Natural killer cell treated with Interleukin-12 subunit alpha and Interleukin-12 subunit beta and Interleukin-15 and Interleukin-18, amount 100 ng/mL, for 72 hours (primary cell): ENCODE measurements at places on chromosomes 6 and 20. TPM values are rescaled to one million over a fixed set of nuclear protein-coding genes. Genes with fewer than 3 reads are reported as not detected.

- H3K27ac ChIP-seq: no peak overlapping the region
- H3K4me1 ChIP-seq: no peaks in the 10 kb centered on the region
- H3K4me3 ChIP-seq: no peak overlapping the region
- peaks cover 5% of the 10 kb centered on the region for H3K27me3 ChIP-seq
- DNase-seq: no peak
Observed at GRCh38 chr6:3046295-3046694, 22.0 kb upstream of the RIPK1 start.

- no peak for DNase-seq
- peaks cover 15% of the 10 kb centered on the region for H3K36me3 ChIP-seq
Observed at GRCh38 chr6:31321820-31322219, 35.2 kb downstream of the HLA-B start.

- no peak overlapping the region for H3K27ac ChIP-seq
- H3K27me3 ChIP-seq: no peaks in the 10 kb centered on the region
- no peak for DNase-seq
- no peaks in the 10 kb centered on the region for H3K36me3 ChIP-seq
- peaks cover 12% of the 10 kb centered on the region for H3K4me1 ChIP-seq
Observed at GRCh38 chr6:111533087-111533784, 50.2 kb upstream of the REV3L start.

PLCB1 gene
- total RNA-seq: 13.4 TPM

- no peak for DNase-seq
- H3K36me3 ChIP-seq: no peaks in the 10 kb centered on the region
- no peaks in the 10 kb centered on the region for H3K27me3 ChIP-seq
Observed at GRCh38 chr6:78460711-78461110, 406.6 kb upstream of the IRAK1BP1 start.

- peaks cover 13% of the 10 kb centered on the region for H3K4me1 ChIP-seq
- DNase-seq: no peak
- no peaks in the 10 kb centered on the region for H3K27me3 ChIP-seq
- peaks cover 28% of the 10 kb centered on the region for H3K36me3 ChIP-seq
Observed at GRCh38 chr6:25085756-25086155, 150.0 kb upstream of the RIPOR2 start.

TMC2 gene
- total RNA-seq: not detected

GRIK2 gene
- not detected for total RNA-seq

DNA sequence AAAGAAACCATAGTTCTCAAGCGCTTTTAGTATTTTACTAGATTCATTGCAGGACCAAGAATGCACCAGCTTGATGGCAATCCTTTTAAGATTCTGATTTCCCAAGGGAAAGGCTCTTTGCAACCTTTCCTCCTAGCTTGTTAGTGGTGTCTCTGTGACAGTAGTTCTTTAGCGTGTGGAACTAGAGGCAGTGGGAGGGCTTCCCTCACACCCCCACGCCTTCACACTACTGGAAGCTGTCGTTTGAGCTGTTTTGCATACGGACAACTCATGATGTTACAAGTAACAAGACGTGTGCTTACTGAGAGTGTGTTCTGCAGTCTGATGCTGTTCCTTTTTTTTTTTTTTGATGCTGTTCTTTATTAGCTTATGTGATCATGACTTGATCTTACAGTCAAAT, 34.1 kb downstream of the EYA4 start:
- H3K4me1 ChIP-seq: no peaks in the 10 kb centered on the region
- no peak overlapping the region for H3K27ac ChIP-seq

DNA sequence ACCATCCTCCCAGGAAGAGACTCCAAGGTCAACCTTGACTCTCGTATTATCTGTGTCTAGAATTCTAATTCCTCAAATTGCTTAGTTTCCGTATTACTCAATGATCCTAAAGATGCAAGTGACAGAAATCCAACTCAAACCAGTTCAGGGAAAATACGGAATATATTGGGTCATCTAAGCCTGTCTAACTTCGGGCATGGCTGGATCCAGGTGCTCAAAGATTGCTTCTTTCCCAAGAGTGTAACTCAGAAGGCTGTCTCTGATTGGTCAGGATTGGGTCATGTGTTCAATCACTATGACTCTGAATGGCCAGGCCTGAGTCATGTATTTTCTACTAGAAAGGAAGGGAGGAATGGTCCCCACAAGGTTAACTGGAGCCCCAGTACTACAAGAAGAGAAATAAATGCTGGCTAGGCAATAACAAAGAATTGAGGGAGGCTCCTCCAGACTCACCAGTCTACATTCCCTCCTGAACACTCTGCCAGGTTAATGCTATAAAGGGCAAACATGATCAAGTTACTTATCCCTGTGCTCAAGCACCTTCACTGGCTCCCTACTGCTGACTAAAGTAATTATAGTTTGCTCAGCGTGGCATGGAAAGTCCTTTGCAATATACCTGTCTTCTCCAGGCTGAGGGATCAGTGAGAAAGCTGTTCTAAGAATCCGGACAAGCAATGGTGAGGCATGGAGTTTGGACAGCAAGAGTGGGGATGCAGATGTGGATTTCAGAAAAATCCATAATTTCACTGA, 15.4 kb upstream of the PREX1 start:
- H3K4me3 ChIP-seq: no peak overlapping the region
- no peaks in the 10 kb centered on the region for H3K36me3 ChIP-seq
- H3K27me3 ChIP-seq: peaks cover 7% of the 10 kb centered on the region
- peaks cover 6% of the 10 kb centered on the region for H3K4me1 ChIP-seq
- H3K27ac ChIP-seq: no peak overlapping the region

DNA sequence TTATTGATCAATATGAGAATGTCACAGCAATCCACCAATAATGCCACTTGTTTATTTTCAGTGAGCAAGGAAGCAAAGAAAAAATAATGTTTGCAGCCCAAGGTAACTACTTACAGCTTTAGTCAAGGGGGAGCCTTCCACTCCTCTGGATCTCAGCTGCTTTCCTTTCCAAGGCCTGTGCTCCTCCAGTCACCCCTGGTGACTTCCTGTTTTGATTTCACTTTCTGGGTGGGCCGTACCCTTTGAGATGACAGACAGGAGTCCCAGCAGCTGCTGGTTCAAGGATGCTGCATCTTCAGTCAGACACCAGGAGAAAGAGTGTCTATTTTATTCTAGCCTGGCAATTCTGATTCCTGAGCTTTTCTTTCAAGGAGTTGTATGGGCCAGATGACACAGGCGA, 5.6 kb upstream of the VNN2 start:
- H3K4me3 ChIP-seq: peak overlapping the region; percentile 80
- H3K27me3 ChIP-seq: no peaks in the 10 kb centered on the region
- DNase-seq: peak; percentile 72
- peaks cover 55% of the 10 kb centered on the region for H3K4me1 ChIP-seq
- H3K27ac ChIP-seq: peak overlapping the region; percentile 68

IRAK1BP1 gene
- total RNA-seq: 2.5 TPM

IL20RA gene
- total RNA-seq: not detected

CAGE1 gene
- total RNA-seq: 0.76 TPM

ZNF334 gene
- 0.78 TPM for total RNA-seq

SLC17A3 gene
- not detected for total RNA-seq

CLPSL2 gene
- total RNA-seq: not detected

DNA sequence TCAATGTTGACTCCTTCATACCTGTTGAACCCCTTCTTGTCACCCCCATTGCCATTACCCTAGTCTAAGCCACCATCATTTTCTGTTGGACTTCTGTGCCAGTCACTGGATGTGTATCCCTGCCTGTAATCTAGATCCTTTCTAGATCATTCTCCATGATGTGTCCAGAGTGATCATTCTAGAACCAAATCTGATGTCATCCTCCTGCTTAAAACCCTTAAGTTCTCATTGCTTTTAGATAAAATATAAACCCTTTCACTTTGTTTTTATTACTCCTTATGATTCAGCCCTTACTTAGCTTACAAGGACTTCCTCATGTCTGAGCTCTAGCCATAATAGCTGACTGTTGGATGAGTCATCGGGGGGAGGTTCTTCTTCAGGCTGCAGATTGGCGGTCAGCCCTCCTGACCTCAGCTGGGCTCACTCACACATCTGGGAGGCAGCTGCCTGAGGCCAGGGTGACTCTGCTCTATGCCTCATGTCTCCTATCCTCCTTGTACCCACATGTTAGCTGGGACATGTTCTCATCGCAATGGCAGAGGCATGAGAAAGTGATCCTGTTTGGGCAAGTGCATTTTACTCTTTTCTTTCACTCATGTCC, 287.6 kb downstream of the ESR1 start:
- H3K4me1 ChIP-seq: peaks cover 2% of the 10 kb centered on the region
- DNase-seq: no peak
- H3K4me3 ChIP-seq: no peak overlapping the region
- peaks cover 6% of the 10 kb centered on the region for H3K27me3 ChIP-seq
- no peak overlapping the region for H3K27ac ChIP-seq

SIGLEC1 gene
- total RNA-seq: 0.08 TPM

MAK gene
- 0.07 TPM for total RNA-seq

PAK5 gene
- total RNA-seq: not detected

- no peaks in the 10 kb centered on the region for H3K36me3 ChIP-seq
- peak; percentile 71 for DNase-seq
- H3K27ac ChIP-seq: no peak overlapping the region
- H3K27me3 ChIP-seq: peaks cover 54% of the 10 kb centered on the region
- H3K4me3 ChIP-seq: no peak overlapping the region
- no peaks in the 10 kb centered on the region for H3K4me1 ChIP-seq
Observed at GRCh38 chr20:59518881-59519706, 85.2 kb upstream of the PHACTR3 start.

DNA sequence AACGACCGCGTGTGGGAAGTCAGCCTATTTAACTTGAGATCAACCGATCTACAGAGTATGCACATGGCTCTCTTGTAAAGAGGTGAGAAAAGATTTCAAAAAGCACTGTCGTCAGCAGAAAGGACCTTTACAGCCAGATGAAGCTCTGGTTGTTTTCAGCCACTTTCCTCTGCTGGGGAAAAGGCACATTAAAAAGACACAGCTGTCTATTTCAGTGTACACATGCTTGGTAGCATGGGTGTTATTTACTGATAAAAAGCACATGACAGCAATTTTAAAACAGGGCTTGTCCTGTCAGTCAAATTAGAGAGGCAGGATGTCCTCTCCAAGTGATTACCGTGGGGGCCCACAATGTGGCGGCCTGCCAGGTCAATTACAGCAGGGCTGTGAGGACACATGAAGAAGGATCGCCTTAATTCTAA, 188.9 kb downstream of the PRKN start:
- no peak for DNase-seq
- no peaks in the 10 kb centered on the region for H3K27me3 ChIP-seq
- H3K36me3 ChIP-seq: no peaks in the 10 kb centered on the region
- H3K4me3 ChIP-seq: no peak overlapping the region

DNA sequence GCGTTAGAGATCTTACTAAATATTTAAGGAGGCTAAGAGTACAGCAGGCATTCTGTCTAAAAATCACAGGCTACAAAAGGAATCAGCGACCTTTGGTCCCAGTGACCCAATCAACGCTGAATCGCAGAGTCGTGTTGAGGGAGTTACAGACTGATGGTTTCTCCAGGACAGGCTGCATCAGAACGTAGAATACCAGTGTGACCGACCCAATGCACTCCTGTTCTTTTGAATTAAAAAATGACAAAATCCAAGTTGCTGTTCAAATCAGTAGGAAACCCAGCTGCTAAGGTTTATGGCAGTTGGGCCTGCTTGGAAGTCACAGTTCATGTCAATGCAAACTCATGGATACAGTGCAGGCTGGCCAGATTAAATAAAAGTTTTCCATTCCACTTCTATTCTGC, 155.8 kb upstream of the AFDN start:
- peak; percentile 28 for DNase-seq
- peaks cover 9% of the 10 kb centered on the region for H3K36me3 ChIP-seq
- peaks cover 2% of the 10 kb centered on the region for H3K4me1 ChIP-seq

- no peak overlapping the region for H3K4me3 ChIP-seq
- peaks cover 11% of the 10 kb centered on the region for H3K4me1 ChIP-seq
- H3K27ac ChIP-seq: no peak overlapping the region
Observed at GRCh38 chr6:5138995-5139827, 54.1 kb downstream of the PPP1R3G start.

- peaks cover 14% of the 10 kb centered on the region for H3K27me3 ChIP-seq
- H3K4me3 ChIP-seq: no peak overlapping the region
- no peak overlapping the region for H3K27ac ChIP-seq
- peaks cover 11% of the 10 kb centered on the region for H3K4me1 ChIP-seq
- no peak for DNase-seq
Observed at GRCh38 chr20:44856856-44857448, 28.6 kb upstream of the YWHAB start.

GRCh38 chr20:10649797-10650160, 24.0 kb downstream of the JAG1 start:
- H3K4me1 ChIP-seq: no peaks in the 10 kb centered on the region
- no peak for DNase-seq
- H3K36me3 ChIP-seq: no peaks in the 10 kb centered on the region
- H3K27ac ChIP-seq: no peak overlapping the region
- no peak overlapping the region for H3K4me3 ChIP-seq

DNA sequence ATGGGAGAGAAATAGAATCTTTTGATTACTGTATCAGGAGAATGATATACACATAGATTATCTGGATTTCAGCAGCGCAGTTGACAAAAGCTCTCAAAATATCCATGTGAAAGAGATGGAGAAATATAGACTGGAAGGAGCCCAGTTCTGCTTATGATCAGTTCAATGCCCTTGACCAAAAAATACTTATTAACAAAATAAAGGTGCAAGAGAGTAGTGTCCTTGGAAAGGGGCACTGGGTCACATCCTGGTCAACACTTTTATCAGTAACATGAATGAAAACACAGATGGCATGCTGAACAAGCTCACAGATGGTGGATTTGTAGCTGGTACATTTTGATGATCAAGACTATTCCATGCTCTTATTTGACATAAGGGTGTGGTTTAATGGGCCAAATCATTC, 63.9 kb upstream of the PLEKHG1 start:
- no peak overlapping the region for H3K27ac ChIP-seq
- no peak for DNase-seq
- peaks cover 16% of the 10 kb centered on the region for H3K27me3 ChIP-seq
- H3K36me3 ChIP-seq: no peaks in the 10 kb centered on the region

- H3K36me3 ChIP-seq: no peaks in the 10 kb centered on the region
- H3K27ac ChIP-seq: no peak overlapping the region
- H3K4me3 ChIP-seq: no peak overlapping the region
- DNase-seq: no peak
- H3K4me1 ChIP-seq: no peaks in the 10 kb centered on the region
Observed at GRCh38 chr6:159877256-159877808, 13.5 kb upstream of the MAS1 start.

TSPO2 gene
- not detected for total RNA-seq

- no peaks in the 10 kb centered on the region for H3K36me3 ChIP-seq
- no peak overlapping the region for H3K27ac ChIP-seq
- no peaks in the 10 kb centered on the region for H3K27me3 ChIP-seq
- no peaks in the 10 kb centered on the region for H3K4me1 ChIP-seq
Observed at GRCh38 chr20:13261460-13262301, 40.6 kb downstream of the ISM1 start.

- no peaks in the 10 kb centered on the region for H3K4me1 ChIP-seq
- no peak overlapping the region for H3K4me3 ChIP-seq
- no peaks in the 10 kb centered on the region for H3K27me3 ChIP-seq
- no peaks in the 10 kb centered on the region for H3K36me3 ChIP-seq
- no peak for DNase-seq
Observed at GRCh38 chr6:75504465-75505222, 11.0 kb upstream of the FILIP1 start.

DNA sequence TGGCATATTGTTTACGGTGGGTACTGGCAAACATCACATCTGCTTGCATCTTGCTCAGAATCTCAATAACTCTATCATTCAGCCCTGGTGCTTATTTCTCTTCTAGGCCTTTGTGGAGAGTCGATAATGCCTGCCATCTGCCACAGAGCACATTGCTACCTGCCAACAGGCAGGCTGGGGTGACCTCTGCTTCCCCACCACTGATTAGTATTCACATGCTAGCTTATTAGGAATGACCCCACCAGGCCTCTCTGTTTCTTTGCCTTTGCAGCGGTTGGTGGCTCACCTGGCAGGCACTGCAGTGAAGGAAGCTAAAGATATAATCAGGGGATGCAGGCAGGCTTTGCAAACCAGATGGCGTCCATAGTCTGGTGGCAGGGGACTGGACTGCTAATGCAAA, 154.5 kb downstream of the MMS22L start:
- no peaks in the 10 kb centered on the region for H3K36me3 ChIP-seq
- H3K27ac ChIP-seq: no peak overlapping the region
- H3K4me3 ChIP-seq: no peak overlapping the region
